ENCODE measurements at places on chromosomes 3 and 15.

GRCh38 chr3:128340904-128341555 lies 125.7 kb downstream of the DNAJB8 start:
- no peak for DNase-seq

- DNase-seq: no peak
These were observed 779.1 kb downstream of the MECOM start for GRCh38 chr3:168884353-168884903.

DNA sequence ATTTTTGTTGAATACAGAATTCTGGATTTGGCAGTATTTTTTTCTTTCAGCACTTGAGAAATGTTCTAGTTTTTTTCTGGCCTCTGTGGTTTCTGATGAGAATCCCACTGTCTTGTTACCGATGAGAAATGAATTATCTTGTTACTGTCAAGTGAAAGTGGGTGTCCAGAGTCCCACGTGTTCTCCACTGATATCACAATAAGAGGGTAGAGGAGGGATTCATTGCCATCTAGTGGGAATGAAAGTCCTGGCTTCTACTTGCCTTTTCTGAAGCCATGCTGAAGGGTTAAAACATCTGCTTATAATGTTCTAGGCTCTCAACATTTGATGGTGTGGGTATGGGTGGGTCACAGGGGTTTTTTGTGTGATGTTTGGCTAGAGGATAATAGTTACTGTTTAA lies 66.1 kb downstream of the SEC22A start:
- no peak for DNase-seq

- peak; percentile 27 for DNase-seq
These were observed 152.9 kb upstream of the GOLIM4 start for GRCh38 chr3:168248383-168249204.

DNA sequence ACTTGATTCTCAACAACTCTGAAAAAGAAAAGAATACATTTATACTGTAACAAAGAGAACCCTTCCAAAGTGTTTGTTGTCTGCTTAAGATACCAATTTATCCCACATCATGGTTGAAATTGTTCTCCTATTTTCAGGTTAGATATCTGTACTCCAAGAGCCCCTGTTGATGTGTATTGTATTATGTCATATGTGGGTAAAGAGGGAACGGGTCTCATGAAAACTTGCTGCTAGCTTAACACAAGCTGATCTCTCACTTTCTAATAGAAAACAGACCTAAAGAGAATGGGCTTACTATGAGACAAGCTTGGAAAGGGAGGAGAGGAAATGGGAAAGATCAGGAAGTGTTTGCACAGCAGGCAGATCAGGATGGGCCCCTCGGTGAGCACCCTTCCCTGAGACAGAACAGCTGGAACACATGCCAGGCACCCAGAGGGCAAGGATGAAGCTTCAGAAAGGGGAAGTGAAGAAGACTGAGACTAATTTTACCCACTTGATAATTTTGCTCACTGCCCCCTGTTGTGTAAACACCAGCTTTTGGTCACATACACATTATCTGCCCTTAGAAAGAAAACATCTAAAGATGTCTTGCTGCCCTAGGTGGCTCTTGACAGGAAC lies 747.9 kb upstream of the CCDC54 start:
- DNase-seq: no peak

DNA sequence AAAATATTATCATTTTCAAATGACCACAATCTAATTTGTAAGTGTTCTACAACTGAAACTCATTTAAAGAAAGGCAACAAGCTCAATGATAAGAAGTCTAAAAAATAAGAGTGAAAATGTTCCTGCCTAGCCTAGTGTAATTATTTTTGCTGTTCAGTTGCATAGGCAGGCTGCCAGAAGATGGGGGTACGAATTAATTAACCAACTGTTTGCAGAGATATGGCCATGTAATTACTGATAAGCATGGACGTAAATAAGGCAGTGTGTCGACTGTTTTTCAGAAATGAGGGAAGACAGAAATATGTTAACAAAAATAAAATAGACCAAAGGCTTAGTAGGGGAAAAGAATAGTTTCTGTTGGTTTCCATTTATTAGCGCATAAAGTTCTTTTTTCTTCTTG lies 24.7 kb upstream of the SCAANT1 start:
- no peak for DNase-seq

GRCh38 chr3:188266562-188267274 lies 112.8 kb downstream of the LPP start:
- no peak for DNase-seq

DNA sequence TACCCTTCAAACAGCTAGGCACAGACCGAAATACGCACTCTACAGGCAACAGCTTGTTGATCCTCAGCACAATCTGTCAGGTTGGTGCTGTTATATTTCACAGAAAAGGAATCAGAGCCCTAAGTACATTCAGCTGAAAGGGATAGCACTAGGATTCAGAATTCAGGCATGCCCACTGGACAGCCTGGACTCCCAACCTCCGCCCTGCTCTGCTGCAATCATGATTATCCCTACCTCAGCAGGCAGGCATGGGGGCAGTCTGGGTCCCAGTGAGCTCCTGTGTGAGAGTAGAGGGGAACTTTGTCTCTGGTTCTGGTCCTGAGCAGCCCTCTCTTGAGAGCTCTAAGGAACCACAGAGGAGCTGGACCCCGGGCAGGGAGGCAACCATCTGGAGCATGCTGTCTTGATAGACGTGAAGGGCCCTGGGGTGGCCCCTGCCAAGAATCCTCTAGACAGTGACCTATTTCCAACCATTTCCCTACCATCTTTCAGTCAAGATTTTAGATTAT lies 23.4 kb upstream of the NOX5 start:
- no peak for DNase-seq

DNA sequence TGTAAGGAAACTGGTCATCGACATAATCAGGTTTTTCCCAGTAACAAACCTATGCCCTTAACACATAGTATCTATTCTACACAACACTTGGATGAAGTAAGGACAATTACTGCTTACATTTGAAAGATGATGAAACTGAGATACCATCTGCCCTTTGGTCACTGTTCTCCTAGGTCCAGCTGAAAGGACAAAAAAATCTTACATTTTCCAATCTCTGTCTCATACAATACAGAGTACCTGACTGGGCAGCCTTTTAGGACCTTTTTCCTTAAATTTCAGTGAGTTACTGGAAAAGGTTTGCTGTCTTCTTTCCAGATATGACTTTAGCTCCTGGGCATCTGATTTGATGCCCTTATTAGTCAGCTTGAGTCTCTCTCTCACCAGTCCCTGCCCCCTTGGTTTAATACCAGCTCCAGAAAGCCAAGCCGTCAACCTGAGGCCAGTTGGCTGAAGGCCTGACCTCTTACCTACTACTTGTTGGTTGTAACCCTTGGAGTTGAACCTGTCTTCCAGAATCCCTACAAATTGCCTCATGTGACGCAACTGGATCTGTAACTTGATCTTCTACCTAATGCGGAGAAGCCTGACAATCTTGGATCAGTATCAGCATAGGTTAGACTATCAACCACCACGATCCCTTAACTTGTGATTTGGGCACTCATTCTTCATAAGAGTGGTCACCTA lies 355.3 kb upstream of the ZNF385D start:
- no peak for DNase-seq

DNA sequence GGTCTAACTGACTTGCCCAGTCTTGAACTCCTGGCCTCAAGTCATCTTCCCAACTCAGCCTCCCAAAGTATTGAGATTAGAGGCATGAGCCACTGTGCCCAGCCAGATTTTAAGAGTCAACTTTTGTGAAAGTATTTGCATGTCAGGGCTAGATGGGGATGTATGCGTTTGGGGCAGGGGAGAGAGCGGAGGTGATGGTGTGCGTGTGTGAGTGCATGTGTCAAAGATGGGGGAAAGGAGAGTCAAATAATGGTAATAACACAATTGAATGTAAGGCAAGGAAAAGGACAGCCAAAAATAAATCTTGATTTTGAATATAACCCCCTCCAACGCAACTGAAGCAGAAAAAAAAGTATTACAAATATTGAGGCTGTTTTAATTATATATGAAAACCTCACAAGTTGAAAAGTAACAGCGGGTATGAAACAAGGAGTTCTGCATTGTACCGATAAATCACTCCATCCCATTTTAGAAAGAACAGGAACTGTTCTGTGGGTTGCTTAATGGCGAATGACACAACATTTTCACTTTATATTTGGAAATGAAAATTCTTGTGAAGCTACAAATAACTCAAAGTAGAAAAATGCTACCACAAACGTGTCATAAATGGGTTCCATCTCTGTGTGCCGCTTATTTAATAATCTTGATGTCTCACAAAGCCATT lies 29.9 kb upstream of the LDHAL6B start:
- DNase-seq: no peak

GRCh38 chr3:59308684-59309083 lies 258.9 kb upstream of the CFAP20DC start:
- no peak for DNase-seq

- DNase-seq: no peak
These were observed 516.1 kb downstream of the MECOM start for GRCh38 chr3:169147238-169148008.

DNA sequence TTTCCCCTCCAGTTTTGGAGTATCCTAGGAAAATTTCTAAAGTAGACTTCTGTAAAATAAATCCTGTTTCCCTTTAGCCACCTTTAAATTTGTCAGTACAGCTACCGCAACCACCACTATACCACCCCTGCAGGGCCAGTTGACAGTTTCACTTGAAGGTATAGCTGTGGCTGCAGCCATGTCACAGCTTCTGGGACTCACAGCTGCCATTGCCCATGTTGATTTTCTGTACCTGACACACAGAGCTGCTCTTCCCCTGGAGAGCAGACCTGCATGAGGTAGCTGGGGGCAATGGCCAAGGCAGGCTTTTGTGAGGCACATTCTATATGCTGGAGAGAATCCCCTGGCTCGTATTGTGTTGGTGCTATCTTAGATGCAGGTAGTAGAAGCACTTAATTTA lies 345.4 kb downstream of the LRTM1 start:
- DNase-seq: no peak

- no peak for DNase-seq
These were observed 4.0 kb downstream of the NPTN start for GRCh38 chr15:73628976-73629797.

GRCh38 chr3:11558002-11558401 lies 85.7 kb downstream of the VGLL4 start:
- no peak for DNase-seq

GRCh38 chr3:149009732-149010131 lies 18.4 kb downstream of the GYG1 start:
- DNase-seq: no peak

DNA sequence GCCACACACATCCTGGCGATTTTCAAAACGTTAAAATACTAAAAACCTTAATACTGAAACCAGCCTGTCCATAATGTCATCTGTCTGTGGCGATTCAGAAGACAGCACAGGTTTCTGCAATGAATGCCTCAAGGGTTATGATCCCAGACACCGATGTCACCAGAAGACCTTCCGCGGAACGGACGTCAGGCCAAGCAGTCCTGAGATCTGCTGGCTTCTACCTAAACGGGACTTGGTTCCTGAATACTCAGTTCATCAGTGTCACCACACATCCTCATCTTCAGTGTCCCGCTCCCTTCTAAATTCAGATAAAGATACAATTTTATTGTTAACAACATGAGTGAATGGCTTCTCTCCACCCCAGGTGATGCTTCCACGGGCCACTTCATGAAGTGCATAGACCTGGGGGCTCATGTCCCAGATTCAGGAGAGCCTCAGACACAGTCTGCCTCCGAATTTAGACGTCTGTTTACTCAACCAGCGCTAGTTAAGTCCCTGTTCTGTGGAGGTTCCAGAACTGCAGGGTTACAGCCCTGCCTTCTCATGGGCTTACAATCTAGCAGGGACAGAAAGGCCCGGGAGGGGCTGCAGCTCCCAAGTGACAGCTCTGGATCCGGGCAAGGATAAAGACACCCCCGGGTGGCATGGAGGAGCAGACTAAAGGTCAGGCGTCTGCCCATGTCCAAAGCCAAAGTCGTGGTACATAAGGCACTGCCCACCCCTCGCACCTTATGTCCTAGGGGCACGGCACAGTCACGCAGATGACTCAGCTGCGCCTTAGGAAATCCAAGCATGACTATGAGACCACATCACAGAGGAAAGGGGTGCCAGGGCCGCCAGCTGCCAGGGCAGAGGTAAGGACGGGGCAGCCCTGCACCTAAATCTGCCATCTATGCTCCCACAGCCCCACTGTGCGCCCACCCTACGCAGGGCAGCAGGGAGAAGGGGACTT lies 75.9 kb downstream of the VGLL4 start:
- DNase-seq: no peak

- no peak for DNase-seq
These were observed 10.9 kb upstream of the FOXB1 start for GRCh38 chr15:59993041-59993750.

DNA sequence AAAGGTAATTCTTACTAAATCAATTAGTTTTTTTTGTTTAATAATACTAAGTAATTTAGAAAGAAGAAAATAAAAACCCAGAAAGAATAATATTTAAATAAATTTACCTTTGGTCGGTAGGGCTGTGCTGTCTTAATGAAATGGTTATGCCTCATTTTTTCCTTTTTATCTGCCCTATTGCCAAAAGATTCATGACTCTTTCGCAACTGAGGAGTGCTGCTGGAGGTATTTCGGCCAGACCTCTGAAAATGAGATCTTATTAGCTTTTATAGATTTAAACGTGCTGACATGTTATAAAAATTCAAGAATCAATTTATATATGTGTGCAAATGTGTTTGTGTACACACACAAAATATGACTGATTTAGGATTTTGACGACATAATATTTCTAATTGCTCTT lies 67.1 kb upstream of the USP50 start:
- DNase-seq: no peak

DNA sequence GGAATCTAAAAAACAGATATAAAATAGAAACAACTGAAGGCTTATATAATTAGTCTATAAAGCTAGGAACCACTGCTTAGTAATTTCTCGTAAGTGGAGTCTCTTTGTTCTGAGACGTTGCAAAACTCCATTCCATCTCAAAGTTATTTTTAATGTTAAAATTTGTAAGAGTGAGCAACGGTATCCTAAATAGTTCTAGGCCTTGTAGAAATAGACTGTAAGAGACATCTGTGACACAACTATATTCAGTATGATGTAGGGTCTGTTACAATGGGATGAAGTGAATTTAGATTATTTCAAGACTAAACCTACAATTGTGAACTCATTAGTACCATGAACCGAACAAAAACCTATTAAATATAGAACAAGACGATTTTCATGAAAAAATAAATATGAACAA lies 57.2 kb downstream of the UBE3A start:
- no peak for DNase-seq

Data from left renal pelvis (tissue), 4 donors.